NCI-H2107 (cell line): ENCODE measurements at places on chromosomes 2 and 18.

DNA sequence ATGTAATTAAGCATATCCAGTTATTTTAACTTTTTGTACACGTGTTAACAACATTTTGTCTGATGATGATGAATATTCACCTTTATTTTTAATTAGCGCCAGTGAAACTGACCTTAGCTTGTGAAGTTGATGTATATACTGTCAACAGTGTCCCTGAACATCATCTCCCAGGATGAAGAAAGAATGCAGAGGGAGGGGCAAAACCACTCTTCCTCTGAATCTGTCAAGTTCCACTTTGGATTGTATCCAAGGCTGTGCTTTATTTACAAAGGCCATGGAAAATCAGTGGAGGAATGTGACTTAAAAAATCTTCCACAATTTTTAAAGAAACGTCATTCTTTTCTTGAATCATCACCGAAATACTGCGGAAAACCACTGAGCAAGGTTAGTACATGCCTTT, 4.5 kb upstream of the RMDN2 start:
- no peak for DNase-seq

GRCh38 chr18:7924616-7925015, 357.5 kb downstream of the PTPRM start:
- no peak for DNase-seq

GRCh38 chr2:67388680-67389079, 8.5 kb upstream of the ETAA1 start:
- DNase-seq: no peak

DNA sequence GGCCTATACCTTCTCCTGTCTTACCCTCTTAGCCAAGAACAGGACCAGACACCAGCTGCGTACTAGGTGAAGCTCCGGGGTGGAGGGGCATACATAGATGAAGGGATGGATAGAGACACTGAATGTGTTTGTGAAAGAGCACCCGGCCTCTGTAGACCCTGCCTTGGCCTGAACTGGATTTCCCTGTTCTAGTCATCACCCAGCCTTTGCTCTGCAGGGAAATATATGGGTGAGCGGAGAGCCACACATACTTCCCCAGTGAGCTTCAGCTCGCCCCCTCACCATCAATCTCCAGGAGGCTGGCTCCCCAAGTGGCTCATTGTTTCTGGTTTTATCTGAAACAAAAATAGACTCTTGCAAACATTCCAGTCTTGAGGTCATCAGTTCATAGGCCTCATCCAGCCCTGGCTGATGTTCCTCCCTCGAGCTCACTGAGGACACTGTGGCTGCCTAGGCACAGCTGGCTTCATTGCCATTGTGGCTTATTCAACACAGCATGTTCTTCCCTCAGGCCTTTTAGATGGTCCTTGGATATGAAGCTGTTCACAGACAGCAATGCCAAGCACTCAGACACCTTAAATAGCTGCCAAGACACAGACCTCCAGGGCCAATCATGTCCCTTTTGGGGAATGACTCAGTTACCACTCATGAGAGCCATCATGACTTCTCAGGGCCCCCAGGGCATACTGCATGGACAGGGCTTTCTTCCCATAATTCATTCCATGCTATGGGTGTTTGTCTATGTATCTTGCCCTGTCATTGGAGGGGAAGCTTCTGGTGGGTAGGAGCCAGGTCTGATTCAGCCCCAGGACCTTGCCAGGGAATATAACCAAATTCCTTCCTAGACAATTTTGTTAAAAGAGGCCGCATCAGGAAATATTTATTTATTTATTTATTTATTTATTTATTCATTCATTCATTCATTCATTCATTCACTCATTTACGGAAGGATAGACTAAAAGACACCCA, 82.4 kb downstream of the TTC32 start:
- no peak for DNase-seq

DNA sequence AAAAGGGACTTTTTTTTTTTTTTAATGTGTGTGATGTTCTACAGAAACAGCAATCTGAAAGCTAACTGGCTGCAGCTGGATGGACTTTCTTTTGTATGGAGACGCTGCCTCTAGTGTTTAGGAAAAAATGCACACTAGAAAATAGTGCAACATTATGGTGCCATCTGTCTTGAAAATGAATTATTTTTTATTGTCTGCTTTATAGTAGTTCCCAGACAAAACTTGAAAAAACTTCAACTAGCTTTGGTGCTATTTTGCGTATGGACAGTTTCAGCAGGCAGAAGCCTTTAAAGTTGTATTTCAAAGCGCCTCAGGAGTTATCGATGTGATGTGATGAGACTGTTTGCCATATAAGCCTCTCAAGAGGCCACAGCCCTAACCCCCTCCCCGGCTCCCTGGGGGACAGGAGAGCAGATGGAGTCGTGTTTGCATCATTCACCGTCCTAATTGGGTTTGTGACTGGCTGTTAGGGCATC, 86.9 kb downstream of the LTBP1 start:
- DNase-seq: peak; percentile 18

- no peak for DNase-seq
Measured at GRCh38 chr2:240569998-240570530, 1.8 kb downstream of the RNPEPL1 start.

DNA sequence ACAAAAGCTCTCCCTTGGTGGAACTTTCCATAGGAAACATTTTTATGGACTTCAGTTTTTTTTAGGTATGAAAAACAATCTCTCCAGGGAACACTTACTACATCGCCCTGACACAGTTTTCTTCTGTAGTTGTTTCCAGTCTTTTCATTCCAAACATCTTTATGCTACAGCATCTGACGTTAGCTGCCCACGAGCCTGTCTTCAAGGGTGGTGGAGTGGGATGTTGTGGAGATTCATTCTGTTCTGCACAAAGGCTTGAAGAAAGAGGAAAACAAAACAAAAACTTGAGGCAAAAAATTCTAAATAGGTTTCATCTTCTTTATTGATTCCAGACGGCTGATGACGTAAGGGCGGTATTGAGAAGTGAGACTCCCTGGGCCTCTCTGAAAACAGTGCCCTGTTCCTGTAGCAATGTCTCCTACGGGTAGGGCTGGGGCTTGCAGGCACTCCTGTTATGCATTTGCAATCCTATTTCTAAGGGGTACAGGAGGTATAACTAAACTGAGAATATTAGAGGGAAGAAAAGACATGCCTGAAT, 375.0 kb downstream of the RNF144A start:
- no peak for DNase-seq

DNA sequence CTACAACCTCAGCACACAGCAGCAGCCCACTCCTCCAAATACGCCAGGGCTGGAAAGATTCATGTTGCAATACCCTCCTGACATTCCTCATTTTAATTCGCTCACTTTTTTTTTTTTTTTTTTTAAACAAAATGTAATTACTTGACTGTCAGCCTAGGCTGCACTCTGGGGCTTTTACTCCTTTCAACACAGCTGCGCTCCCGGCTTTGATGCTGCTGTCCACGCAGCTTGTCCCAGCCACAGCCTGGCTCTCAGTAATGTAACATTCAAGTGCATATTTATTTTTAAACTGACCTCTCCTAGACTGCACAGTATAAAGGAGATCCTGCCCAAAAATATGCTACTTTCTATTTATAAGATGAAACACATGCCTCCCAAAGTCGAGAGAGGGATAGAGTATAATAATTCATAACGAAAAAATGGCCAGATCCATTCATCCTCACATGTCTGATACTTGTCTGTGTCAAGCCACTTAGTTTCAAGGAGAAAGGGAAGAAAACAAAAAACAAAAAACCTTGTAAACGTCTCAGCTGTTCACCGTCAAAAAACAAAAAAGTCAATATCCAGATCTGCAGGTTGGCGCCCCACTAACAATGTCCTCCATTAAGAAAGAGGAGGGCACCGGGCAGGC, 949 bp downstream of the CDC42EP3 start:
- DNase-seq: no peak

DNA sequence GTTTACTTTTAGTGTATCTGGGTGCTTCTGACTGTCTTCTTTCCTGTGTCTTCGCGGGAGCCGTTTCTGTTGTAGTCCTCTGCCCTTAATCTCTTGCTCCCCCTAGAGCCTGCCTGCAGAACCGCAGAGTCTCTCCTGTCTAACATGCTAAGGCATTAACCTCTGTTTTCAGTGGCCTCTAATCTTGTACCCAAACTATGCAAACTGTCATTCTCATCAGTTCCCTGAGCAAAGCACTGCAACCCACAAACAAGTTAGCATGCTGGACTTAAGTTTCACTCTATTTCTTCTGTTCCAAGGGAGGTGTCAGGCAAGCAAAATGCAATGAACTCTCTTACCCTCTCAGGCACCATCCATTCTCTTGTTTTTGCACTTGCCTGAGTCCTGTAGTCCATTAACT, 138.4 kb downstream of the OTX1 start:
- no peak for DNase-seq

- DNase-seq: no peak
Measured at GRCh38 chr2:17580319-17580715, 39.8 kb downstream of the VSNL1 start.

- no peak for DNase-seq
Measured at GRCh38 chr18:57780318-57780705, 22.8 kb downstream of the ATP8B1 start.

GRCh38 chr2:85162746-85163301, 29.6 kb downstream of the TCF7L1 start:
- DNase-seq: no peak

DNA sequence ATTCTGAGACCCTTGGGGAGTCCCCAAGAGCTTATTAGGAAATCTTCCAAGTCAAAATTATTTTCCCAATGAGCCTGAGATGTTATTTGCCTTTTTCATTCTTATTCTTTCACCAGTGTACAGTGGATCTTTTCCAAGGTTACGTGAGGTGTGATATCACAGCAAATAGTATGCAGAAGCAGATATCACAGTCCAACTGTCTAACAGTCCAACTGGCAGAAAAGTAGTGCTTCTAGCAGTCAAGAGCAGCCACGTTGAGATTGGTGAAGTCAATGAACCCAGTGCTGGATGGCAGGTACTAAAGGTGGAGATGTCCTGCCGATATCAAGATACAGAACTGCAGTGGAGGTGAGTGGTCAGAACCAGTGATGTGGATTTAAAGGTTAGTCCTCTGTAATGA, 78.9 kb upstream of the ZNF397 start:
- no peak for DNase-seq

DNA sequence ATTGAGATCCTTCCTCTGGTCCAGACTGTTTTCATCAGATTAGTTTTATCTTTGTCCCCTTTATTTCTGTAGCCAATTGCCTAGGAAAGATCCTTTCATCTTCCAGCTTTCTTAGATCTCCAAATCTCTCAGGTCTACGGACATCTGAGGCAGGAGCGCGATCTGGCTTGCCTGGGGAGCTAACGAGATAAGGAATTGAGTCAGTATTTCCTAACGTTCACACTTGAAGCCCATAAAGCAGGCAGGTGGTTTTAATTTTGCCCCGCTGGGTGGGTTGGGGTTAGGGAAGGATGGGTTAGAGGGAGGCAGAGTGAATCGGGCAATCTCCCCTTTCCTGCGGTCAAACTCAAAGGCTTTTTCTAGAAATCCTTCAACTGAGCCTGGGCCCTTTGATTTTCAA, 727 bp upstream of the TTLL4 start:
- DNase-seq: no peak

- no peak for DNase-seq
Measured at GRCh38 chr2:233546774-233547173, 19.8 kb downstream of the USP40 start.

GRCh38 chr18:48580782-48581181, 42.0 kb downstream of the CTIF start:
- DNase-seq: no peak

GRCh38 chr18:43886341-43886740, 609.1 kb upstream of the SYT4 start:
- DNase-seq: peak; percentile 54

DNA sequence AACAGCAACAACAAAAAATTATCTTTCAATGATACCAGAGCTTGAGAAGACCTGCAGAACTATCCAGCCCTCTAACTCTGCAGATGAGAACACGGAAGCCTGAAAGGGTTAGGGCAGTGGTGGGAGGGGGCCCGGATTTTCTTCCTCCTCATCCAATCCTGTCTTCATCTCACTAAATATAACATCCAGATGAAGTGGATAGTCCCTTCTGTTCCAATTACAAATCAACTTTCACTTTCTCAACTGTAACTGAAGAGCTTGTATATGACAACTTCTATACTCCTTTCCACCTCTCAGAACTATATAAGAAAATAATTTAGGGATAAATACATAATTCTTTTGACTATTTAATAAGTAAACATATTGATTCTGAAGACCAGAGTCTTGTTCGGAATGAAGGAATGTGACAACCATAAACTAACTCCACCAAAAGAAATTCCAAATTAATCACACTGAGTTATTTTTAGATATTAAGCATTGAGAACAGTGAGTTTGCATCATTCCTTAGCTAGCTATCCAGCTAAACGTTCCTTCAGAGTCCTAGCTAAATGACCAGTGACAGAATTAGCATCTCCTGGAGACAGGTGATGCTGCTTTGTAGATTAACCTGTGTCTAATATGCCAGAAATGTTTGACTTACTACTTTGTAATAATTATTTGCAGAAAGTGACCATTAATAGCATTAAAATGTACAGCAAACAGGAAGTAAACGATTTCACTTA, 32.7 kb downstream of the SFT2D3 start:
- DNase-seq: no peak

DNA sequence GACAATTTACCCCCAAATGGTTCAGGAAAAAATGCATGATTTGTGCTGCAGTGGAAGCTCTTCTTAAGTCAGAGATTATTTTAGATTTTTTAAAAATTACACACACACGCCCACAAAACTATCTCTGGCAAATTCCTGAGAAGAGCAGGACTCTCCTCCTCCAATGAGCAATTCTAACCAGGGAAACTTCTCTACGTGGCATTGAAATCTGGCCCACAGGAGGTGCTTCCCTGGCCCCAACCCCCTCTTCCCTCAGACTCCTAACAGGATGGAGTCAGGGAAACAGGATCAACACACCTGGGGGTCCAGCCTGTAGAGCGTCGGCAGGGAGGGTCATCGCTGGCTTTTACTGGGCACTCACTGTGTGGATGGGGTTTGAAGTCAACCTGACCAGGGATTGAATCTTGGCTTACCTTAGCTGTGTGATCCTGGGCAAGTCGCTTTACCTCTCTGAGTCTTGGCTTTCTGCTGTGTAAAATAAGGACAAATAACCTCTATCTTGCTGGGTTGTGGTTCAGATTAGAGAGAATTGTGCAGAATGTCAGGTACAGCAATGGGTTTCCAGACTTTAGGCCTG, 65.4 kb upstream of the ASAP2 start:
- no peak for DNase-seq
